ENCODE measurements at places on chromosomes 1 and 21. TPM values are rescaled to one million over a fixed set of nuclear protein-coding genes. Genes with fewer than 3 reads are reported as not detected.

The FCAMR gene
- total RNA-seq, result not detected

The ZNF281 gene
- total RNA-seq, result 43.3 TPM

The KRTAP20-2 gene
- not detected for total RNA-seq

The CD101 gene
- total RNA-seq, result 0.22 TPM

The ANKRD34A gene
- total RNA-seq, result 0.23 TPM

The RBP7 gene
- 5.1 TPM for total RNA-seq

The HMCN1 gene
- total RNA-seq, result 0.04 TPM

The MPL gene
- 0.16 TPM for total RNA-seq

The FDPS gene
- 164 TPM for total RNA-seq

The ITGB2 gene
- 0.85 TPM for total RNA-seq

The MYBPH gene
- not detected for total RNA-seq

The PAQR6 gene
- total RNA-seq, result 4.6 TPM

The HEYL gene
- total RNA-seq, result 3.1 TPM

The ARHGAP30 gene
- 0.09 TPM for total RNA-seq

The ABCG1 gene
- 2.6 TPM for total RNA-seq

The SERTAD4 gene
- total RNA-seq, result 0.52 TPM

The FOXO6 gene
- 0.96 TPM for total RNA-seq

The CCDC17 gene
- total RNA-seq, result 0.26 TPM

Measured in A549 treated with AZD2906 at 1 μM for 4 hours (cell line).